Activated CD8-positive, alpha-beta T cell treated with anti-CD3 and anti-CD28 coated beads, Interleukin-2, amount 10 ng/mL, durations not matched to agents 7 days and 5 days (primary cell): ENCODE measurements at places on chromosomes 12 and 14.

DNA sequence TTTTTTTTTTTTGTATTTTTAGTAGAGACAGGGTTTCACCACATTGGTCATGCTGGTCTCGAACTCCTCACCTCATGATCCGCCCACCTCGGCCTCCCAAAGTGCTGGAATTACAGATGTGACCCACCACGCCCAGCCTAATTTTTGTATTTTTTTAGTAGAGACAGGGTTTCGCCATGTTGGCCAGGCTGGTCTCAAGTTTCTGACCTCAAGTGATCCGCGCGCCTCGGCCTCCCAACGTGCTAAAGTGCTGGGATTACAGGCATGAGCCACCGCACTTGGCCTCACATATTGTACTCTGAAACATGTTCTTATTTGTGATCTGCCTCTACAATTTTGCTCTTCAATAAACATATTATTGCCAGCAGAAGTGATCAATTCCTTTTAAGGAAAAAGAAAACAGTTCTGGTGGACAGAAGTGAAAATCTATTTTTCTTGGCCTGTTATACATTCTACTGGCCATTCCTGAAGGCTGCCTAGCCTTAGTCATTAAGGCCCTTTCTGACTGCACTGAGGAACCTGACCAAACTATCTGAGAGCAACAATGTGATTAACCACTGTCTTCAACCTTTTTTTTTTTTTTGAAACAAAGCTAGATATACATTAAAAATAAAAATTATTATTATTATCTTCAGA is 36.1 kb downstream of the SNX6 start:
- H3K27me3 ChIP-seq, result no peaks in the 10 kb centered on the region
- H3K27ac ChIP-seq, result no peak overlapping the region
- H3K36me3 ChIP-seq, result peaks cover 54% of the 10 kb centered on the region
- DNase-seq, result no peak
- peaks cover 2% of the 10 kb centered on the region for H3K4me1 ChIP-seq

GRCh38 chr14:102726191-102726949 is 50.9 kb upstream of the TRAF3 start:
- no peaks in the 10 kb centered on the region for H3K27me3 ChIP-seq
- H3K4me3 ChIP-seq, result no peak overlapping the region
- no peaks in the 10 kb centered on the region for H3K4me1 ChIP-seq
- peaks cover 48% of the 10 kb centered on the region for H3K36me3 ChIP-seq
- no peak for DNase-seq

DNA sequence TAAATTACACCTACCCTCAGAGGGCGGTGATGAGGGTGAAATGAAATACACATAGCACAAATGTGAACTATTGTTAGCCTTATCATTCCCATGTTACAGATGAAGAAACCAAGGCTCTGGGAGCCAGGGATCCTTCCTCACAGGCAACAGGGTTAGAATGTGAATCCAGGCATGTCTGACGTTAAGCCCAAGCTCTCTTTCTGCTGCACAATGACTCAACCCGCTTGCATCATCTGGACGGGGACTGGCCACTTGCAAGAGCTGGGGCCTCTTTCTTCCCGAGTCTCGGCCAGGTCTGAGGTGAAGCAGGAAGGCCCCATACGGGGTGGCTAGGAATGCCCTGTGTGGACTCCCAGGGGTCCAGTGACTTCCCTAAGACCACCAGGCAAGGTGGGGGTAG is 105.2 kb downstream of the RBM19 start:
- DNase-seq, result no peak
- H3K36me3 ChIP-seq, result no peaks in the 10 kb centered on the region
- no peak overlapping the region for H3K4me3 ChIP-seq
- H3K27me3 ChIP-seq, result no peaks in the 10 kb centered on the region

- peaks cover 28% of the 10 kb centered on the region for H3K36me3 ChIP-seq
- peak overlapping the region; percentile 98 for H3K27ac ChIP-seq
- no peaks in the 10 kb centered on the region for H3K27me3 ChIP-seq
- H3K4me1 ChIP-seq, result peaks cover 44% of the 10 kb centered on the region
- no peak for DNase-seq
Observed at GRCh38 chr14:39169541-39169900, 612 bp downstream of the TRAPPC6B start.

GRCh38 chr12:48419116-48419935 is 53.0 kb upstream of the ANP32D start:
- H3K4me1 ChIP-seq, result no peaks in the 10 kb centered on the region
- peaks cover 2% of the 10 kb centered on the region for H3K27me3 ChIP-seq
- no peak overlapping the region for H3K27ac ChIP-seq
- no peak overlapping the region for H3K4me3 ChIP-seq
- no peak for DNase-seq

DNA sequence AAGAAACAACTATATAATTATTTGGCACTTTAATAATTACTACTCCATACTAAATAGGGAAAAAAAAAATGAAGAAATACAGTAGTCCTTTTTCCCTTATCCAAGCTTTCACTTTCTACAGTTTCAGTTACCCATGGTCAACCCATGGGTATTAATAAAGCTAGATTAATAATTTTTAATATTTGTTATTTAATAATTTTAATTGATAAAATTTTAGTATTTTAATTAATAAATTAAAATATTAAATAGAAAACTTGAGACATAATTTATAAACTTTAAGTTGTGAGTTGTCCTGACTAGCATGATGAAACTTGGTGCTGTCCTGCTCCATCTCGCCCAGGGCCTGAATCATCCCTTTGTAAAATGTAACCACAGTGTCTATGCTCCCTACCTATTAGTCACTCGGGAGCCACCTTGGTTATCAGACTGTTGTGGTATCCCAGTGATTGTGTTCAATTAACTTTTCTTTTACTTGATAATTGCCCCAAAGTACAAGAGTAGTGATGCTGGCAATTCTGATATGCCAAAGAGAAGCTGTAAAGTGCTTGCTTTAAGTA is 71.8 kb downstream of the PAWR start:
- no peaks in the 10 kb centered on the region for H3K36me3 ChIP-seq
- H3K4me3 ChIP-seq, result no peak overlapping the region
- H3K27ac ChIP-seq, result no peak overlapping the region
- no peaks in the 10 kb centered on the region for H3K4me1 ChIP-seq
- H3K27me3 ChIP-seq, result no peaks in the 10 kb centered on the region

- no peak overlapping the region for H3K4me3 ChIP-seq
- no peak for DNase-seq
- H3K36me3 ChIP-seq, result no peaks in the 10 kb centered on the region
- H3K27me3 ChIP-seq, result peaks cover 23% of the 10 kb centered on the region
- peaks cover 6% of the 10 kb centered on the region for H3K4me1 ChIP-seq
Observed at GRCh38 chr14:101939646-101940170, 24.7 kb upstream of the DYNC1H1 start.

- H3K4me1 ChIP-seq, result no peaks in the 10 kb centered on the region
- H3K36me3 ChIP-seq, result no peaks in the 10 kb centered on the region
- no peak for DNase-seq
- H3K27ac ChIP-seq, result no peak overlapping the region
- no peaks in the 10 kb centered on the region for H3K27me3 ChIP-seq
Observed at GRCh38 chr14:80206351-80207080, 4.8 kb downstream of the DIO2 start.

DNA sequence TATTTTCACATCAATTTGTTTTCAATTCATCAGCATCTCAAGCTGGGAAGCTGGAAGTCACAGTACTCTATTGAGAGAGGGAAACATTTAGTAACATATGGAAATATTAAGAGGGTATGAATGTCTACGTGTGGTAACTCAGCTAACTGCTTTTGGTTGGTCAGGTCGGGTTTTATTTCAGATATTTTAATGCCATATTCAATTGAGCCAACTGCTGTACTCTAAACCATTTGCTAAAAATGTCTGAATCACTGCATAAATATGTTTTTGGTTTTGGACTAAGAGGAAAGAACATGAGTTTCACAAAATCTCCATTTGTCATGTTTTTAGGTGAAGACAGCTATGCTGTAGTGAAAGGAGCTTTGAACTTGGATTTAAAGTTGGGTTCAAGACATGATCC is 18.9 kb upstream of the PPFIBP1 start:
- peaks cover 21% of the 10 kb centered on the region for H3K36me3 ChIP-seq
- no peak overlapping the region for H3K4me3 ChIP-seq
- DNase-seq, result no peak
- peaks cover 21% of the 10 kb centered on the region for H3K27me3 ChIP-seq
- H3K27ac ChIP-seq, result no peak overlapping the region
- H3K4me1 ChIP-seq, result peaks cover 16% of the 10 kb centered on the region

DNA sequence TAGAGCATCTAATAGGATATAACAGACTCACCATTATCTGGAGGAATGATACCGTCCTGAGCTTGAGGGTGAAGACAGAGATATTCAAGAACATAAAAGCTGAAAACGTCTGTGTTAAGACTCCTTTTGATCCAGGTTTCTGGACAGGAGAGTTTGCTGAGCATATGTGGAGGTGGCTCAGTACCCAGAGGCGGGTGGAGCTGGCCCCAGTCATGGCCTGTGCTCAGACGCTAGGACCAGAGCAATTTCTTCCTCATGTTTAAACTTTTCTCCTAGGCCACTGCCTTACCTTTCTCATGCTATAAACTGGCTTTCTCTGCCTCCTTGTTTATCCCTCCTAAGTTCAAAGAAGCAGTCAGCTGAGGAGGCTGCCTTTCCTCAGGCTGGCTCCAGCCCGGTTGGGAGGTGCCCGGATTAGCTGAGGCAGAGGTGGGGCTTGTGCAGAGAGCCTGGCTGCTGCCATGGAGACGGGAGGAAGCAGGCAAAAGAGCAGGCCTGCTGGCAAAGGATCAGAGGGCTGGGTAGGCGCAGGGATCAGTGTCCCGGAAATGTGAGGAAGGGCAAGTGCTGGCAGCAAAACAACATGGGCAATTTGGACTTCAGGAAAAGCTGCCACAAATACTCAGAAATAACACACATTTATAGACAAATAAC is 13.7 kb downstream of the COA8 start:
- DNase-seq, result no peak
- H3K27me3 ChIP-seq, result no peaks in the 10 kb centered on the region
- peaks cover 13% of the 10 kb centered on the region for H3K36me3 ChIP-seq
- no peaks in the 10 kb centered on the region for H3K4me1 ChIP-seq
- H3K27ac ChIP-seq, result no peak overlapping the region

DNA sequence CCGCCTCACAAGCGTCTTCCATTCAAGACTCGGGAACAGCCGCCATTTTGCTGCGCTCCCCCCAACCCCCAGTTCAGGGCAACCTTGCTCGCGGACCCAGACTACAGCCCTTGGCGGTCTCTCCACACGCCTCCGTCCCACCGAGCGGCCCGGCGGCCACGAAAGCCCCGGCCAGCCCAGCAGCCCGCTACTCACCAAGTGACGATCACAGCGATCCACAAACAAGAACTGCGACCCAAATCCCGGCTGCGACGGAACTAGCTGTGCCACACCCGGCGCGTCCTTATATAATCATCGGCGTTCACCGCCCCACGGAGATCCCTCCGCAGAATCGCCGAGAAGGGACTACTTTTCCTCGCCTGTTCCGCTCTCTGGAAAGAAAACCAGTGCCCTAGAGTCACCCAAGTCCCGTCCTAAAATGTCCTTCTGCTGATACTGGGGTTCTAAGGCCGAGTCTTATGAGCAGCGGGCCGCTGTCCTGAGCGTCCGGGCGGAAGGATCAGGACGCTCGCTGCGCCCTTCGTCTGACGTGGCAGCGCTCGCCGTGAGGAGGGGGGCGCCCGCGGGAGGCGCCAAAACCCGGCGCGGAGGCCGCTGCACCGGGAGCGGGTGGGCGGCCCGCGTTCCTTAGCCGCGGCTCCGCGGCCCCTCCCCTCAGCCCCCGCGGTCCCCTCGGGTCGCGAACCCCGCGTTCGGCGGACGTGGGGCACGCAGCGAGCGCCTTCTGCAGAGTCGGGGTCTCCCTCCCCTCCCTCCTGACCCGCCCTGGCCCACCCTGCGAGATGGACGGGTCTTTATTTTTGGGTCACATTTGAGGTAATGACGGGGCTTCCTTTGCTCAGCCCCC is at the start of gene UBC:
Gene UBC (minus strand): TSS at position 259 of the 847 bp plus-strand sequence. CDS start 879 bp downstream, outside the sequence.
- peak within 1 kb of the TSS; percentile 99 for H3K4me3 ChIP-seq
- no peaks in the 10 kb centered on the region for H3K27me3 ChIP-seq
- H3K4me1 ChIP-seq, result peaks cover 78% of the 10 kb centered on the region
- H3K36me3 ChIP-seq, result peaks cover 42% of the 10 kb centered on the region
- DNase-seq, result peak; percentile 92

DNA sequence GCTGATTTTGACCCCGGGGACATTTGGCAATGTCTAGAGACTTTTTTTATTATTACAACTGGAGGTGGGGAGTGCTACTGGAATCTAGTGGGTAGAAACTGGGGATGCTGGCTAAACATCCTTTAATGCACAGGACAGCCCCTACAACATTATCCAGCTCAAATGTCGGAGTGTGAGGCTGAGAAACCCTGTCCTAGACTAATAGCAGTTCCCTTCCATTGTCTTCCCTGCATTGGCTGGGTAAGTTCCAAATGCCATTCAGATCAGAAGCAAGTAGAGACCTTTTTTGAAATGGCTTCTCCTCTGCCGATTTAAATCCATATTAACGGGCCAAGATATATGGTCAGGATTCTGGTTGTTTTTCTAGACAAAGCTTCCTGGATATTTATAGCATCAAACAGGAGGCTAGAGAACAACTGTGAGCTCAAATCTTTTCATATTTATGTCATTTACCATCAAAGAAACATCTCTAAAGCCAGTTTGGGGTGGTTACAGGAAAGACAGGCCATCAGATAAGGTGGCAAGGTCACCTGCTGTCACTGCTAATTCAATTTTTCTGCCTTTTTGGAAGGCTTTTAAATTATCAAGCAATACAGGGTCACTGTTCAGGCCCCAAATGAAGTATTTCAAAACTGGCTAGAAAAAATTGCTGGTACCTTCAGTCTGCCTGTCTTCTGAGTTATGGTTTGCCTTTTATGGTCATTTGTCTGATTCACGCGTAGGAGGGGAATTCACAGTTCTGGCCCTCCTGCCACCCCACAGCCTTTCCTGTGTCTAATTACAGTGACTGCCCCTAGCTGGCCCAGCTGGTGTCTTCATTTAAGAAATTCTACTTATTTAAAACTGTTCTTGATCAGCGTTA is 20.1 kb upstream of the AKAP5 start:
- H3K4me3 ChIP-seq, result no peak overlapping the region
- peak overlapping the region; percentile 91 for H3K27ac ChIP-seq
- no peaks in the 10 kb centered on the region for H3K27me3 ChIP-seq
- peak; percentile 63 for DNase-seq

DNA sequence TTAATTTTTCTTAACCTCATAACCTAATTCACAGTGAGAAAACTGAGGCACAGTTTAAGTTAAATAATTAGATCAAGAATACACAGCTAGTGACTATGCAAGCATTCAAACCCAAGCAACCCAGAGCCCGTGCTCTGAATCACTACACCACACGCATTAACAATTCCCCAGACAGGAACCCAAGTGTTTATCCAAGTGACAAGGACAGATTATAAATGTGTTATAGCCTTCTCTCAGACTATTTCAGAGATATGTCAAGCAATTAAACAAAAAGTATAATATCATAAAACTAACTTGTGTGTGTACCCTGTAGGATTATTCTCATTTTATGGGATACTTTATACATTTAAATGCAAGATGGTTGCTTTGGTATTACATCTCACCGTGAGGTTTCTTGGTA is 43.8 kb downstream of the MED13L start:
- H3K36me3 ChIP-seq, result peaks cover 18% of the 10 kb centered on the region
- H3K27ac ChIP-seq, result no peak overlapping the region
- no peaks in the 10 kb centered on the region for H3K27me3 ChIP-seq
- no peak overlapping the region for H3K4me3 ChIP-seq
- H3K4me1 ChIP-seq, result peaks cover 19% of the 10 kb centered on the region
